ENCODE measurements at places on chromosomes 2 and 18.

- no peak for DNase-seq
Observed at GRCh38 chr2:193946806-193947205, 1710.2 kb upstream of the SLC39A10 start.

GRCh38 chr18:45236676-45237075 is 378.6 kb upstream of the SLC14A2 start:
- no peak for DNase-seq

GRCh38 chr18:78293940-78294541 is 685.6 kb upstream of the SALL3 start:
- no peak for DNase-seq

DNA sequence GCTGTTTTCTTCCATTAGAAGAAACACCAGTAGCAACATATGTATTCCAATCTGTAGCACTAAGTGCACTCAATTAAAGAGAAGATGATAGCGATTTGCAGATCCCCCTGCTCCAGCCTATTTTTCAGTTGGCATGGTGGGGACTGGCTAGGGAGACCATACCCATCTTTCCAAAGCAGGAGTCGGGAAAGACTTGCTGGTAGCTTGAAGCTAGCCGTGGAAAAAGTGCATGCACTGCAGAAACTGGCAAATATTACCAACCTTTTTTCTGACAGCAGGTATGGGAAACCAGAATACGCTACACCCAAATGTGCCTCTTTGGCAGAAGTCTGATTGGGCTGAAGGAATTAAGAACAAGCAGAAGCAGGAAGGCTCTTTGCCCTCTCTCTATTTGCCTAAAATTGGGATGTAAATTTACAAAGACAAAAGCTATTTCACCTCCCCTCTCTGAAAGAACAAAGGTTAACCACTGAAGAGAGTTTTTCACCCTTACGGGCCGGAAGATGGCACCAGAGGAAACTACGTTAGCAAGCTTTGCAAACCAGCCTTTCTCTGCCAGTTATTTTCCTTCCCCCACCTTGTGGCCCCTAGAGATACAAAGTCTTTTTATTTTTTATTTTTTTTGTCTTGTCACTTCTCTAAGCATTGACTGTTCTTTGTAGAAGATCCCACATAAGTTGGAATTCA is 273.1 kb downstream of the DLGAP1 start:
- DNase-seq: no peak

GRCh38 chr2:1394709-1395408 is 18.4 kb upstream of the TPO start:
- DNase-seq: no peak

- no peak for DNase-seq
Observed at GRCh38 chr2:234952270-234953115, 676 bp downstream of the SH3BP4 start.

GRCh38 chr2:23397478-23397877 is 12.5 kb downstream of the KLHL29 start:
- DNase-seq: no peak

GRCh38 chr2:234348081-234348480 is 148.8 kb downstream of the ARL4C start:
- no peak for DNase-seq

DNA sequence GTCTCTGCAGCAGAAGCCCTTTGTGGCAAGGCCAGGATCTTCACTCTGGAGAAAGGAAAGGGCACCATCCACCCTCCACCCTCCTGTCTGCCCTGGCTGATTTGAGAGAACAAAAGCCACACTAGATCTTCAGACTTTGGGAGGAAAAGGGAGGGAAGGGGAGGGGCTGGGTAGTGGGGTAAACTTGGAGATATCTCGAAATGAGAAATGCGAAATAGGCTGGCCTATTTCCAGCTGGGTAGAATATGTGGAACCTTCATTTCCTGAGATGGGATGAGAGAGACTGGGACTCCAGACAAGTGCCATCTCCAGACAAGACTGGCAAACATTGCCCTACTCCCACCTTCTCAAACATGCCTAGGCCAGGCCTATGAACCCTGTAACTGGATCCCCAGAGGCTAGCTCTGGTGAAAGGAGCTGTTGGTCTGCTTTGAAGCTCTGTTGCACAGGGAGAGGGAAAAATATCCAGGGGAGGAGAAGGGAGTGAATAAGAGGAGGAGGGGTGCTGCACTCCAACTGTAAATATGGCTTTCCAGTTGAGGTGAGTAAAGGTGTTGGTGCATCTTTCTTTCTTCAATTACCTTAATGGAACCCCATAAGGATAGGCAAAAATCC is 1.7 kb downstream of the HOXD12 start:
- no peak for DNase-seq

GRCh38 chr2:85763831-85764230 is 10.0 kb downstream of the ATOH8 start:
- no peak for DNase-seq

- DNase-seq: no peak
Observed at GRCh38 chr2:101267671-101268656, 15.3 kb downstream of the CNOT11 start.

DNA sequence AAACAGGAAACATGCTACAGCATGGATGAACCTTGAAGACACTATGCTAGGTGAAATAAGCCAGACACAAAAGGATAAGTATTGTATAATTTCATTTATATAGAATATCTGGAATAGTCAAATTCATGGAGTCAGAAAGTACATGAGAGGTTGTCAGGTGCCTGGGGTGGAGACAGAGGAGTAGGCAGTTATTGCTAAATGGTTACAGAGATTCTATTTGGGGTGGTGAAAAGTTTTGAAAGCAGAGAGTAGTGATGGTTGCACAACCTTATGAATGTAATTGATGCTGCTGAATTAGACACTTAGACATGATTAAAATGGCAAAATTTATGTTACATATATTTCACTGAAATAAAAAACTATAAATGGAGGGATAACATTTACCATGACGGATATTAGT is 197.4 kb downstream of the VAPA start:
- DNase-seq: no peak

- DNase-seq: no peak
Observed at GRCh38 chr2:132754392-132754791, 84.4 kb upstream of the LYPD1 start.

DNA sequence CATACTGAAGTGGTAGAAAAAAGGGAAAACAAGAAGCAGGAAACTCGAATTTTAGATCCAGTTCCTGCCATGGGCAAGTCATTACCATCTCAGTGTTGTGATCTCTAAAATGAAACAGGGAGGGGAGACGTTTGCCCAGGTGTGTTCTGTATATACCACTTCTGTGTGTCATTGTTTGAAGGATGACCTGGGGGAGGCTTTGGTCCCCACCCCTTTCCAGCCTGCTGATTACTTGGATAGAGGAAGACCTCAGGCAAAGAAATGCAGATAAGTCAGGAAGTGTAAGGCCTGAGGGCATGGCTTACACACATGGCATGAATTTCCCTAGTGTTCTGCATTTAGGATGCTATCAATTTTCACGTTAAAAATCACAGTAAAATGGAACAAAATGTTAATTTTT is 205.2 kb upstream of the CXCR4 start:
- no peak for DNase-seq

GRCh38 chr2:224776795-224777558 is 60.8 kb upstream of the CCDC195 start:
- DNase-seq: no peak

DNA sequence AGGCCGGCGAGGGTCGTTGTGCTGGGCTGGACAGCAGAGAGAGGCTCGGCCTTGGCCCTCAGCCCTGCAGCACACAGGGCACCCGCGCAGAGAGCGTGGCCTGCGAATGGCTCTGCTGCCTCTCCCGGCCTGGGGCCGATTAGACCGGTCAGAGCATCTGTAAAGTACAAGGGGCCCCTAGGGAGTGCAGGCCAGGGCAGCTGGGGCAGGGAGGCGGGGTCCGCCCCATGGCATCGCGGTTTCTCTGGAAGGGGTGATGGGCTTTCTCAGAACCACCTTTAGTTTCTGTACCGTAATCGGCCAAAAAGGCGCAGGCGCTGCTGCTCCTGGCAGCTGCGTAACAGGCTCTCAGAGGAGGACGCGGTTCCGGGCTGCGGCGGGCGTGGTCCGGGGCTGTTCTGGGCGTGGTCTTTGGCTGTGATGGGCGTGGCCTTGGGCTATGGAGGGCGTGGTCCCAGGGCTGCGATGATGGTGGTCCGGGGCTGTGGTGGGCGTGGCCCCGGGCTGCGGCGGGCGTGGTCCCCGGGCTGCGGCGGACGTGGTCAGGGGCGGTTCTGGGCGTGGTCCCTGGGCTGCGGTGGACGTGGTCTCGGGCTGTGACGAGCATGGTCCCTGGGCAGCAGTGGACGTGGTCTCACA is 1.5 kb upstream of the GPR148 start:
- peak; percentile 91 for DNase-seq

GRCh38 chr2:149360106-149360505 is 29.7 kb downstream of the LYPD6 start:
- no peak for DNase-seq

GRCh38 chr18:475202-476031 is 25.1 kb downstream of the COLEC12 start:
- DNase-seq: no peak

DNA sequence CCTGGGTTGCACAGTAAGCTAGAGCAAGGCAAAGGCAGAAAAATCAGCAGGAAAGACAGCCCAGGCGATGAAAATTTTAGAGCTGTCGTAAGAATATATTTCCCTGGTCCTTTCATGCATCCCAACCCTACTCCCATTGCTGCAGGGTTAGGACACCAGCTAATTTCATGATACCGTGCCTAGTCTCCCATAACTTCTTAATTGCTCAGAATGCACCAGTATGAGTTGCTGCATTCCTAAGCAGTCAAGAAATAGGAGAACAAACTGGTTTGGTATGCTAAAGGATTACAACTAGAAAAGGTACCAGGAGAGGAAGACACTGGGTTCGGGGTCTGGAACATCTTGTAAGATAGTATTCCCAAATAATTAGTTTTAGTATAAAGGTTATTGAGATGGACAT is 269.4 kb upstream of the NRXN1 start:
- no peak for DNase-seq

GRCh38 chr2:26852405-26853306 is 4.7 kb downstream of the DPYSL5 start:
- no peak for DNase-seq

DNA sequence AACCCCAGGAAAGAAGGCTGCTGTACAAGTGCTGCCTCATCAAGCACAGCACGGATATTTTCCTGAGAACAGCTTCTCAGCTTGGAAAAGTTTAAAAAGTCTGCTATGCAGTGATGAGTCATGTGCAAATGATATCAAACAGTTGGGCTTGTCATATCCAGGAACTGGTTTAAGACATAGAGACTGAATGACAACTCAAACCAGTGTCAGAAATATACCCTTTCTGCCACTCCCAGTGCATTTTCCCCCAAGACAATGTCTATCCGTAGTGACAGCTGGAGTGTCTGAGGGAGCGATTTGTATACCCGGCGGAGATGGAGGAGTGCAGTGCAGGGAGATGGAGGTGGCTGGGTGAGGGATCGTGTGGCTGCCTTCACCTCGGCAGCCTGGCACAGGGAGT is 28.2 kb downstream of the SOX11 start:
- no peak for DNase-seq

DNA sequence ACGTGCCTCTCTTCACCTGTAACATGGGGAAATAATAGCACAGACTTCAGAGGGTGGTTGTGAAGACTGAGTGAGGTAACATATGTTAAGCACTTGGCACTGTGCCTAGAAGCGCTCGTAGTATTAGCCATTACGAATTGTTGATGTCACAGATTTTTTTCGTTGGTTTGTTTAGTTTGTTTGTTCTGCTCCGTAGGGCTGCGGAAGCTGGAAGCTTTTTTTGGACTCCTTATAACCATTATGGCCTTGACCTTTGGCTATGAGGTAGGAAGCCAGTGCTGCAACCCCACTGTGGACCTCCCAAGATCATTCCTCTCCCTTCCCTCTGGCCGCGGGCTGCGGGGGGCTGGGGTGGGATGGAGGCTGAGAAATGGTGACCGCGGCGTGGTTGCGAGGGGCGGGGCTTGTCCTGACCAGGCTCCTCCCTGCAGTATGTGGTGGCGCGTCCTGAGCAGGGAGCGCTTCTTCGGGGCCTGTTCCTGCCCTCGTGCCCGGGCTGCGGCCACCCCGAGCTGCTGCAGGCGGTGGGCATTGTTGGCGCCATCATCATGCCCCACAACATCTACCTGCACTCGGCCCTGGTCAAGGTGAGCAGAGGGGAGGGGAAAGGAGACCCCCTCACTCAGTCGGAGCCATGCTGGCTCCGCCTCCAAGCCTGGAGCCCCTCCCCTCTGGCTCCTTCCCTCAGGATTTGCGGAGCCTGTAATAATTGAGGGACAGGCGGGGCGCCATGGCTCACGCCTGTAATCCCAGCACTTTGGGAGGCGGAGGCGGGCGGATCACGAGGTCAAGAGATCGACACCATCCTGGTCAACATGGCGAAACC is 5.5 kb downstream of the SLC11A1 start:
- peak; percentile 7 for DNase-seq

GRCh38 chr2:40690036-40690435 is 238.1 kb upstream of the SLC8A1 start:
- no peak for DNase-seq

DNA sequence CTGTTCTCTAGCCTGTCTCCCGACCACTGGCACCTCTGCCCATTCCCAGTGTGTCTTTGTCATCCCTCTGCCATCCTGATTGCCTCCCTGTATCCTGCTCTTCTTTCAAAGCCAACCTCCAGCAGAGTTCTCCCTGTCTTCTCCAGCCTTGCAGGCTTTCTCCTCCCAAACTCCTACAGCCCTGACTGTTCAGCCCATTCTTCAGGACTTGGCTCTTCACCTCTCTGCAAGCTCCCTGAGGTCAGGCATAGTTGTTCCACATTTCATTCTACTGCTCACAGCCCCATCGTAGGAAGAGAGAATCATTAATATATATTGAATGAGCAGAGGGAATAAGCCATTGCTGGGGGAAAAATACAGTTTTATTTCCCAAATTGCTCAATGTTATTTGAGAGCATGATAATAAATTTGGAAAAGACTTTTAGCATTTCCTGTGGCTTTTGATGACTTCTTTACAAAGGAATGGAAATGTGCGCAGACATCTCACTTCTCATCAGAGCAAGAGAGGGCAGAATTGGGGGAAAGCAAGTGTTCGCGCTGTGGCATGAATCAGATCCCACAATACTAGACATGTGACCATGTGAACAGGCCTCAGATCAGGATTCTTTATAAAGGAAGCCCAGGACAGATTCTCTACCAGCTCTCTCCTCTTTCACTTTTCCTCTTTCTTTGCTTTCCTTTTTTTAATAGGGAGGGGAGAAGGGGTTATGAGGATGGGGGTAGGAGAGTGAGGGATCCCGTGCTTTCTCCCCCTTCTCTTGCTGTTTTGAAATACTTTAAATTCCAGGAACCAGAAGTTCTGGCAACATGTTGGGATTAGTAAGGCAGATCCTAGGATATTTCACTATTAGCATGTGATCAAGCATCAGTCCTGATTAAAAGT is 37.4 kb downstream of the EPAS1 start:
- DNase-seq: no peak

Measured in CD4-positive, alpha-beta T cell treated with Interleukin-2 at 100 ng/mL for 4 hours (primary cell).